AG20443 (cell line): ENCODE measurements at places on chromosomes 5 and 9.

DNA sequence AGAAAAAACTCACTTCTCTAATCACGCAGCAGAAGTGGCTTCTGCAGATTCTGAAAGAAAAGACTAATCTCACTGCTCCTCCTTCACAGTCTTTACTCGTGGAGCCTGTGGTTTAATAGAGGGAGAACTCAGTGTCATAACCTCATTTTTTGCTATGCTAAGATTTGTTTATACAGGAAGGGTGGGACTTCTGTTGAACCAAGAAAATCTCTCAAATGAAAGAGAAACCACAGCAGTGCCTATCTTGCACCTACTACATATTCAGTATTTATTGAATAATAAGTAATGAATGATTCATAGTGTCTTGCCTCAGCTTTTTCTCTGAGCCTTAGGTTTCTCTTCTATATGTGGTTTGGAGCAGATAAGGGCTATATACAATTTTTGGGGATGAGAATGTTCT lies 136.1 kb upstream of the DMAC1 start:
- no peak for DNase-seq

GRCh38 chr9:84691634-84692033 lies 22.1 kb downstream of the NTRK2 start:
- DNase-seq = no peak

DNA sequence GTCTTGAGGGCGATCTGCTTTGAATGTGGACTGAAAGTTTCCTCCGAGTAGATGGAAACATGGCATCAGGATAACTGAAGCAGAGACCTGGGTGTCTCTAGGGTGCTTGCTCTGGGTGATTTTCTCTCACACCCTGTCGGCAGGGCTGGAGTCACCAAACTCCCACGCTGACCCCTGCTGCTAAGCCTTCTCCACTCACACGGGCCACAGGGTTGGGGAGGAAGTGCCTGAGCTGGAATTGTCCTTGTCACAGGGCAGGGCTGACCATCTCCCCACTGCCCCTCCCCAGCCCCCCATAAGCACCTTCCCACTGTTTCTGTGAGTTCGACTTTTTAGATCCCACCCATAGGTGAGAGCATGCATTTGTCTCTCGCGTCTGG lies 212.9 kb downstream of the FANCC start:
- no peak for DNase-seq

- DNase-seq = peak; percentile 60
Measured at GRCh38 chr9:17810728-17811571, 232.1 kb downstream of the SH3GL2 start.

GRCh38 chr5:150640311-150641005 lies at the start of gene SYNPO:
SYNPO (plus strand) TSS chr5:150640660; CDS start chr5:150648276, 7,616 bp downstream.
- DNase-seq = peak; percentile 84

GRCh38 chr5:1391691-1392090 lies 46.8 kb upstream of the CLPTM1L start:
- DNase-seq = no peak

DNA sequence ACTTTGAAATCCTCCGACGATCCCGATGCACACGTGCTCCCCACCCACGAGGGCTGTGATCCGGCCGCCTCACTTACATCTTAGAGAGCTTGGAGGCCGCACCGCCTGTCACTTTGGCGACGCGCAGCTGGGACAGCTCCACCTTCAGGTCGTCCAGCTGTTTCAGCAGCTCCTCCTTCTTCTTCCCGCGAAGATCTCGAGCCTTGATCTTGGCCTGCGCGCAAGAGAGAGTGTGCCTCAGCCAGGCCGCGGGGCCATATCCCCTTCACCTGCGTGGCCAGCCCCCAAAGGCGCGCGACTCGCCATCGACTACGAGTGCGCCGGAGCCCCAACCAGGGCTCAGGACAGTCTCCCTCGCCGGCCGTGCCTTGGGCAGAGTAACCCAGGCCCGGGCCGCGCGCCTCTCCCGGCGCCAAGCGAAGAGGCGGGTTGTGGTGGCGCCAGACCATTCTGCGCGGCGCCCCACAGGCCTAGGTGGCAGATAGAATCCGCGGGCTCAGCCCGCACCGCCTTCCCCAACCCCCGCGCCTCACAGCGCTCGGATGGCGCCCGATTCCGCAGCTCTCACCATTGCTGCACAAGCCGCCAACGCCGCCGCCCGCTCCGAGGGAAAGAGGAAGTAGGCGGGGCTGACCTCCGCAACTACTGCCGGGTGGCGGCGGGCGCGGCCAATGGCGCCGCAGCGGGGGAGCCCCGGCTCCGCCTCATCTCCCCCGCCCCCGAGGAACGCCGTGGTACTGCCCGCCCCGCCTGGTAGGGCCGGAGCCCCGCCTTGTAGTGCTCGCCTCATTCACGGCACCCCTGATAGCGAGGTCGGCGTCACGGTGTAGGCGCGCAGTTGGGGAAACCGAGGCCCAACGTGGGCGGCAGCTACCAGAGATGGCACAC lies at the start of the genes ARPC5L and RPL35:
TSS of gene ARPC5L (plus strand) at position 789 of the 888 bp plus-strand sequence. CDS start 7,161 bp downstream, outside the sequence.
TSS of gene RPL35 (minus strand) at position 616 of the 888 bp plus-strand sequence. CDS start at position 571, 45 bp downstream.
- peak; percentile 99 for DNase-seq

DNA sequence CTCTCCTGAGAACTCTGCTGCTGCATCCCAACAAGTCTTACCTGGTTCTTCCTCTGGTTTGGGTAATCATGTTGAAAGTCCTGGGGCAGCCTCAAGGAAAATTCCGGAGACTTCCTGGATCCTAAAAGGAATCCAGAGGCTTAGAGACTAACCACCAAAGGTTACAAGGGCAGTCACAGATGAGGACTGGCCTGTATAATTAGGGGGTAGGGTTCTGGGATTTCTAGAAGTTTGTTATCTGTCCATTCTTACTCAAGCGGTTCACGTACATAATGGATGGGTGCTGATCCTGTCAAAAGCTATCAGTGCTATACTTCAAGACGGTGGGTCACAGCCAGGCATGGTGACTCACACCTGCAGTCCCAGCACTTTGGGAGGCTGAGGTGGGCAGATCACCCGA lies 51.4 kb upstream of the EPB41L4B start:
- DNase-seq = no peak

DNA sequence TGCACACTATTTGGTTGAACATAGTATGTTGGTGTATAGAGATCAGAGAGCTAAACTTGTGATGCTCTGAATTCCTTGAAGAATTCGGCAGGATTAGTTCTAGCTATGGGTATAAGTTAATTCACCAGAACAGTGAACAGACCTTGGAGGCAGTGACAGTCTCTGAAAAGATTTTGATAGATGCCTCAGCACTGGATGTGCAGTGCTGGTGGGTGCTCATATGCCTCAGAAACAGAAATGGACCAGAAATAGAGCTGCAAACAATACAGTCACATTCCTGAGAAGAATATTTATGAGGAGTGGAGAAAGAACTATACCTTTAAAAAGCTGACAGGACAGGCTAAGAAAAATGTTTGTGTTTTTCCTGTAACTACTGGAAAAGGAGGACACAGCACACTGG lies 747.7 kb downstream of the KCTD16 start:
- no peak for DNase-seq

GRCh38 chr5:179143446-179143845 lies 83.3 kb downstream of the ZNF354C start:
- peak; percentile 87 for DNase-seq

- no peak for DNase-seq
Measured at GRCh38 chr5:95045181-95045965, 239.5 kb downstream of the MCTP1 start.

- DNase-seq = no peak
Measured at GRCh38 chr9:113210815-113211214, 10.3 kb downstream of the FKBP15 start.

DNA sequence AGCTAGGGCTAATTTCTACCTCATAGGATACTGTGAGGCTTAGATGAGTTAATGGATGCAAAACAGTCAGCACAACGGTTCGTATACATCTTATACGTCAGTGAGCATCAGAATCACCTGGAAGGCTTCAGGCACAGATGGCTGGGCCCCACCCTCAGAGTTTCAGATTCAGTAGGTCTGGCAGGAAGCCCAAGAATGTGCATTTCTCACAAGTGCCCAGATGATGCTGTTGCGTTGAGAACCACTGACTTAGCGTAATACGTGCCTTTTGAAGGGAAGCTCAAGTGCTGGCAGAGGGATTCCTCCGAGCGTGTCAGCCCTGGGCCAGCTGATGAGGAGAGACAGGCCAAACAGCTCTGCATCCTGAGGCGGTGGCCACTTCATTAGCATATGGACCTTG lies 117.1 kb upstream of the WWC1 start:
- DNase-seq = no peak

DNA sequence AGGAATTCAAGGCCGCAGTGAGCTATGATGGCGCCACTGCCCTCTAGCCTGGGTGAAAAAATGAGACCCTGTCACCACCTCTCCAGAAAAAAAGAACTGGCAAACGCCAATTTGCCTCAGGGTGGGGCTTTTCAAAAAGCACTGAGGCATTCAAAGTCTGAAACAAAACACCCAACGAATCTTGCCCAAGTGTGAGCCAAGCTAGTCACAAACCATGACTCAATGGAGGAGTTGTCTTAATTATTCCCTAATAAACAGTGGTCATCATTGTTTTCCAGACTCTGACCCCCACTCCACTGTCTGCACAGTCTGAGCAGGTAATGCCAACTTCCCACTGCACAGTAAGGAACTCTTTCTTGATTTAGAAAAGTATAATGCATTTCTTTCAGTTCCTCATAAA lies 16.8 kb downstream of the FRMD3 start:
- no peak for DNase-seq

DNA sequence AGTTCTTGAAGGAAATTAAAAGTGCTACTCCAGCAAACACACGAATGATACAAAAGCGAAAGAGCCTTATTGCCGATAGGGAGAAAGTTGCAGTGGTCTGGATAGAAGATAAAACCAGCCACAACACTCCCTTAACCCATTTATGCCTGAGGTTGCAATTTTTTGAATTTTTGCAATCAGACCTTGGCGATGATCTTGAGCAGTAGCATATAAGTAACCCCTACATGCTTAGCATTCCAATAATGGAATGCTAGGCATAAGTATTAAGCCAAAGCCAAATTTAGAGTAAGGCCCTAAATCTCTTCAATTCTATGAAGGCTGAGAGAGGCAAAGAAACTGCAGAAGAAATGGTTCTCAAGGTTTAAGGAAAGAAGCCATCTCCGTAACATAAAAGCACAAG lies 153.5 kb downstream of the SLC28A3 start:
- DNase-seq = no peak

DNA sequence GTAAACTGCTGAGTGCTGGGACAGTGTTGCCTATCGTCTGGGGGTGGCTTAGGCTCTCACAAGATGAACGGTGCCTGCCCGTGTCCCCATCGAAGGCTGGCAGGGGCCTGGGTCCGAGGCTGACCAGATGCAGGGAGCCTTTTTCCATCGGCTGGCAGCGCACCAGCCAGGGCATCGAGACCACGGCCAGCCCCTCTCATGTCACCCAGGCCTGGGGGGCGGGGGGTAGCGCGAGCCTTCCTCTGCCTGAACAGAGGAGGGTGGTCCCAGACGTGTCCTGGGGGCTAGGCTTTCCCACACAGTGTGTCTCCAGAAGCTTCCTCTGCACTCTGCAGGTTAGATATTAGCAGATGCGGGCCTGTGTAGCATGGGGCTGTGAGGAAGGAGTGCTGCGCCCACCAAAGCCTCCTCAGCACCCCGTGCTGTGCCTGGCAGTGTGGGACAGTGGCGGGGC lies 17.3 kb downstream of the FGD3 start:
- DNase-seq = no peak

- peak; percentile 23 for DNase-seq
Measured at GRCh38 chr9:96027251-96028131, 152.0 kb downstream of the ERCC6L2 start.

DNA sequence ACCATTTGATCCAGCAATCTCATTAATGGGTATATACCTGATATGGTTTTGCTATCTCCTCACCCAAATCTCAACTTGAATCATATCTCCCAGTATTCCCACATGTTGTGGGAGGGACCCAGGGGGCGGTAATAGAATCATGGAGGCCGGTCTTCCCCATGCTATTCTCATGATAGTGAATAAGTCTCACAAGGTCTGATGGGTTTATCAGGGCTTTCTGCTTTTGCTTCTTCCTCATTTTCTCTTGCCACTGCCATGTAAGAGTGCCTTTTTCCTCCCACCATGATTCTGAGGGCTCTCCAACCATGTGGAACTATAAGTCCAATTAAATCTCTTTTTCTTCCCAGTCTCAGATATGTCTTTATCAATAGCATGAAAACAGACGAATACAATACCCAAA lies 74.5 kb upstream of the APC start:
- no peak for DNase-seq

DNA sequence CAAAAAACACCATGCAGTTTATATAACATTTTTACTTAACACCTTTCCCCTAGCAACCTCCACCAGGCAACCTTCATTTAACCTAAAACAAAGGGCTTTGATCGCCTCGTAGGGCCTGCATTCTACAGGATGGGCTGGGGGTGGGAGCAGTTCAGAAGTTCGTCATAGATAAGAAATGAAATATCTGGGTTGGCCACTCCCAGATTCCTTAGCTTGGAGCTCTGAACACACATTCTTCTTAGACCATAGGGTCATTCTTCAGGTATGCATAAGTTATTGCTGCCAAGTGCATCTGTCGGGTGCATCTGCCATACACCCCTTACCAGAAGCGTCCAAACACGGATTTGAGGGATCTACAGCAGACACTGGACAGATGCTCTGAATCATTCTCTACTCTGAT lies 4.3 kb upstream of the SLC22A5 start:
- no peak for DNase-seq

GRCh38 chr5:64347309-64347708 lies 158.5 kb upstream of the RGS7BP start:
- no peak for DNase-seq

DNA sequence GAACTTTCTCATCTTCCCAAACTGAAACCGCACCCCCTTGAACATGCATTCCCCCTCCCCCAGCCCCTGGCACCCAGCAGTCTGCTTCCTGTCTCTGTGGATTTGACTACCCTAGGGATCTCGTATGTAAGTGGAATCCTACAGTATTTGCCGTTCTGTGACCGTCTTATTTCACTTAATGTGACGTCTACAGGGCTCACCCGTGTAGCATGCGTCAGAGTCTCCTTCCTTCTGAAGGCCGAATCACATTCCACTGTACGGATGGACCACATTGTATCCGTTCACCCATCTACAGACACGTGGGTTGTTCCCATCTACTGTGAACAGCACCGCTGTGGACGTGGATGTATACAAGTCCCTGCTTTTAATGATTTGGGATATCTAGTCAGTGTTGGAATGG lies 4.5 kb downstream of the PRRX2 start:
- peak; percentile 73 for DNase-seq

GRCh38 chr9:11011696-11012095 lies 398.9 kb upstream of the PTPRD start:
- no peak for DNase-seq

- peak; percentile 76 for DNase-seq
Measured at GRCh38 chr5:53779541-53779981, 219.1 kb downstream of the NDUFS4 start.
